ENCODE measurements at places on chromosomes 7 and 10.

GRCh38 chr10:86663576-86664339, 4.6 kb upstream of the LDB3 start:
- no peak for DNase-seq

GRCh38 chr7:93902777-93903423, 3.5 kb upstream of the GNGT1 start:
- peak; percentile 53 for DNase-seq

DNA sequence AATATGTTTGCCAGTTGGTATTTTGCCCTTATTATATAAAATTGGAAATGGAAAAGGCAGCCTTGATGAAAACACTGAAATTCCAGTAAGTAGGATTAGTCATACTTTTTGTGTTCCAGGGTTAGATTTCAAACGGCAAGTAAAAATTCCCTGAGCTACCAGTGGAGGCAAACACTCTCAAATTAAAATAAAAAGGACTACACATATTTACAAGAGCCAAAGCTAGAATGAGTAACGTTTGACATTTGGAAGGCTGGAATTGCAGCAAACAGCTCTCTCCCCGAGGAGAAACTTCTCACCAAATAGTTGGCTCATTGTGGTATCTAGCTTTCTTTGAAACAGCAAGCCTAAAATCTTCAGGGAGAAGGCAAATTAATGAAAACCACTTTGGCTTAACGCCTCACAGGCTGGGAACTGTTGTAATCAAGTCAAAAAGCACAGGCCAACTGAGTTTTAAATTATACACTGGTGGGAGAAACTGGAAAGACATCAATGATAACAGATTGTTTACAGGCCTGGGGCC, 288.4 kb downstream of the SNX13 start:
- peak; percentile 60 for DNase-seq

DNA sequence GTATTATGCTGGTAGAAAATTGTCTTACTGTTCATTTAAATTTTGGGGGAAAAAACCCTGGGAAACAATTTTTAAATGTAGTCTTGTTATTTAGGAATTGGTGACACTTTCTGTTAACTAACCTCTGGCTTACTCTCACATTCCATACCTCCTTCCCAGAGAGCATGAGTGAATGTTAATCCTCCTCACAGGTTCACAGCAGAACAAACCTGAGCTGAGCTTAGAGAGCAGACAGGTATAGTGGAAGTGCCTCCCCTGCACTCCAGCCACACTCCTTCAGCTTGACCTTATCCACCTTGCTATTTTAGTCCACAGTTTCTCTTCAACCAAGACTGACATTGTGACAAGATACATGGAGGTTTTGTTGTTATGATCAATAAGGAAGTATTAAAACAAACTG, 235.9 kb downstream of the FOXP2 start:
- no peak for DNase-seq

DNA sequence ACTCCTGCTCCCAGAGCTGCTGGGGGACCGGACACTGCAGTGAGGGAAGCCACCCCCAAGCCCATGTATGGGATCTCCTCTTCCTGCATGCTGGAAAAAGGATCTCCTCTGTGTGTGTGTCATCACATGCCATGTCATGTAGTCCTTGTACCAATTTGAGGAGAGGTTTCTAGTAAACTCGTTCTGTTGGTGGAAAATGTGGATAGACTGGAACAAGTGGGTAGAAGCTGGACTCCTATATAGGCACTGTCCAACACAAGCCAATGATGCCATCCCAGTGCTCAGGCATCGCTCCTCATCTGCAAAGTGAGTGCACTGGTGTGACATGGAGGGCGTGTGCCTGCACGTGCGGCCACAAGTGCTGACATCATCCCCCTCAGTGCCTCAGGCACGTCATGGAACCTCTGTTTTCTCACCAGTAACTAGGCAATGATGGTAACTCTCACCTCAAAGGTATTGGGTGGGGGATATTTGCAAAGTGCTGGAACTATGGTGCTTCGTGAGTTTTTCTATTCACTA, 19.3 kb downstream of the MYO1G start:
- DNase-seq: peak; percentile 28

- DNase-seq: no peak
Measured at GRCh38 chr7:69843653-69844052, 245.4 kb downstream of the AUTS2 start.

DNA sequence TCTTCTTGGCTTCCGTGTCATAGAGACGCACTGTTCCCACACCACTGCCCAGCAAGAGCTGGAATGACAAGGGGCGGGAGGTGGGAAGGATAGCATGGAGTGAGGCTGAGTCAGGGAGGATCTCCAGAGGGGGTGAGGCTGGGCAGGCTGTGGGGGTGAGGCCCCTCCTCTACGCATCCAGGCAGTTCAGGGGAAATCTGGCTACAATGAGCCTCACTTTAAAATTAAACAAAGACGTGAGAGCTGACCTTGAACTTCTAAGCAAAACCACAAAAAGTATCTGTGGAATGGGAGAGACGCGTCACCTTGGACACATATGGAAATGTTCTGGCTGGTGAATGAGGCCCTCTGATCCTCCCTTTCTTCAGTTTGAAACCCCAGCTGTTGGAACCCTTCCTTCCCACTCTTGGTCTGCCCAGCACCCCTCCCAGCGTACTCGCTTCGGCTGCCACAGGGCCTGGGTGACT, 17.7 kb downstream of the WDR91 start:
- DNase-seq: no peak
